ENCODE measurements at places on chromosomes 4 and X.

GRCh38 chr4:158535130-158535614, 13.5 kb downstream of the RXFP1 start:
- DNase-seq, result no peak

DNA sequence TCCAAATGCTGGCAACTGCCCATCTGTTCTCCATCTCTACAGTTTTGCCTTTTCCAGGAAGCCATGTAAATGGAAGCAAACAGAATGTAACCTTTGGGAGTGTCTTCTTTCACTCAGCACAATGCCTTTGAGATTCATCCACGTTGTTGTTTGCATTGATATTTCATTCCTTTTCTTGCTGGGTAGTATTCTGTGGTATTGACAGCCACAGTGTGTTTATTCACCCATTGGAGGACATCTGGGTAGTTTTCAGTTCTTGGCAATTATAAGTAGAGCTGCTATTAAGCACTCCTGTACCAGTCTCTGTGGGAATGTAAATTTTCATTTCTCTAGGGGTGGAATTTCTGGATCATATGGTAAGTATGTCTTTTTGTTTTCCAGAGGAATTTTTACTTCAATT, 194.3 kb upstream of the RPS6KA3 start:
- no peak for DNase-seq

DNA sequence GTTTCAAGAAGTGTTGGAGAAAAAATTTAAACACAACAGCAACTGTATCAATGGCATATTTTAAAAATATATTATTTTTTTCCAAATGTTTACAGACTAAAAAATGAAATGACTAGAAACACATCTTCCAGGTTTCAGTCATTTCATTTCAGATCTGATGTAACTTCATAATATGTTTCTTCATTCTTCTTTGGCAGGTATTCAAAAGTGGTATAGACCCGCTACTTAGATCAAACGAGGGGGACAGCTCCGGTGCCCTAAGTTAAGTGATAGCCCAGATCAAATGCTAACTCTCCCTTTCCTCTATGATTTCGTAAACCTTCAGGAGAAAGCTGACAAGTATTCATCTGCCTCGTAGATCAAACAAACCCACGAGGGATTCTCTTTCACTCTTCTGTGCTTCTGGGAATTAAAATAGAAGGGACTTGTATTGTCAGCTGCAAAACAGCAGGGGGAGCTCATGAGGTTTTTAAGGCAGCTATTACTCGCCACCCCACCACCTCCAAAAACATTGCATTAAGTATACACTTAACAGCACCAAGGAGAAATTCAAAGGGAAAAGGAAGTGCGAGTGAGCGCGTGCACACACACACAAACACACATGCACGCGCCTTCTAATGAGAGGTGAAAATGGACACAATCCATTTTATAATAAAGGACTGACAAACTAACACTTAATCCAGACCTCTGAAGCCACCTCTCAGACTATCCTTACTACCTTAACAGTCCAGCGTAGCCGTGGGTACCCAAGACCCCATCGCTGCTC, 21.4 kb downstream of the HELT start:
- DNase-seq, result no peak

DNA sequence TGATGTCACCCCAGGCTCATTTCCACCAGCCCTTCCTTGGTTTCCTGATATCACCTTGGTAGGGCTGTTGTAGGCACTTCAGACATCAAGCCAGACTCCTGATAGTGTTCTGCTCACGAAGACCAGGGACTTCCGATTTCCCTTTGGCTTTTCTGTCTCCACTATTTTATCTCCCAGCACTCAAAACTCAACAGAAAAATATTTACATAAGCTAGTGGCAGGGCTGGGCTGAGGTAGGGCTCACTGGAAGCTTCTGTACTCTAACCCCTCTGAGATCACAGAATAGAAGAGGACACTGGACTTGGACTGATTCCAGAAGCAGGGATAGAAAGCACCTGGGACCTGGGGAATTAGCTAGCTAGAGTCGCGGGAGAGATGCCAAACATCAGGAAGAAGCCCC, 34.4 kb upstream of the EFNB1 start:
- no peak for DNase-seq

- no peak for DNase-seq
These were observed 35.8 kb downstream of the FAT4 start for GRCh38 chr4:125350470-125351135.

GRCh38 chr4:14023036-14023435, 395.5 kb upstream of the BOD1L1 start:
- no peak for DNase-seq

DNA sequence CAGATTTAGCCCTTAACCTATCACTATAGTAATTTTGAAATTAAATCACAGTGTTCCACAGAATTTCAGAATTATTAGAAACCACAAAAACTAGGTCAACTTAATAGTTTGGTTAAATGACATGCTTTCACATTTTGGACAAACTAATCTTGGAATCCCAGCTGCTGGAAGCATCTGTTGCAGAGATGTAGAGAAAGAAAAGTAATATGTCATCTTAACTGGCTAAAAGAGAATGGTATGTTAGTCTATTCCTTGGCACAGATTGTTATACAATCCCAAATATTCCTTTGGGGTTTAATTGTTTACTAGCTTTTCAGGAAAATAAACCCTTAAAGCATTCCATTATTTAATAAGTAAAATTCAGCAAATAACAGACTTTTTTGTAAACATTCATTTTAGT, 519.9 kb downstream of the IL15 start:
- no peak for DNase-seq

DNA sequence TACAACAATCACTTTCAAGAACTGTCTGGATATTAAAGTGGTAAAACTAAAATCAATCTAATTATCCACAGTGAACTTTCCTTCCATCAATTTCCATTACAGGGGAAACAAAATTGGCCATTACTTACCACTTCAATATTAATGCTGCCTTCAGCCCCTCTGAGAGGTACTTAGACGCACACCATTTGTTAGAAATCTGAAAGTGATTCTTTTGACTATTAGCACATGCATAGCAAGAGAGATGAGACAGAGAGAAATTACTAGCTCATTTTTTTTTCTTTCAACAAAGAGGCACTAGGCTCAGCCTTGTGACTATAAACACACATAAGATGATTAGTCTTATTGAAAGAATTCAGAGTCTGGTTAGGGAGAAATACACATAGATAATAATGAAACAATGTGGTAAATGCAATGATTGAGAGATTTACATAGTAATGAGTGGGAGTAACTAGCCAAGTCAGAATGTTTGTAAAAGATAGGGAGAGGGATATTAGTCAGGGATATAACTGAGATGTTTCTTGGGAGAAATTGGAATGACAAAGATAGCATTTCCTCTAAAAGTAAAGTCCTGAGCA, 93.3 kb downstream of the YIPF7 start:
- DNase-seq, result no peak

DNA sequence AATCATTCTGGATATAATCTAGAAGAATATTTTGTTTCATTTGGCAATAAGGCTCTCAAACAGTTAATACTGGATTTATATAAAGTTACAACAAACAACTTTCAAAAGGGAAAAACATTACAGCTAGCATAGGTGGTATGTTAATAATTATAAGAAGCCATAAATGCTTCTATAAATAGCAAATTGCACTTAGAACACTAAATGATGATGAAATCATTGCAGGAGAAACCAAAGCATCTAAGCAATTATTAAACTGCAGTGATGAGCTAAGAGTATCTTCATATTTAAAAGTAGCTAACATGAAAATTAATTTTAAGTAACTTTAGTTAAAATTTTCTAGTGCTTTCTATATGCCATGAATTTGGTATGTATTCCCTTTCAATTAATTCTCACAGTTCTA, 189.5 kb downstream of the CENPC start:
- DNase-seq, result no peak

- DNase-seq, result no peak
These were observed 63.8 kb downstream of the DLG3 start for GRCh38 chrX:70508296-70508911.

DNA sequence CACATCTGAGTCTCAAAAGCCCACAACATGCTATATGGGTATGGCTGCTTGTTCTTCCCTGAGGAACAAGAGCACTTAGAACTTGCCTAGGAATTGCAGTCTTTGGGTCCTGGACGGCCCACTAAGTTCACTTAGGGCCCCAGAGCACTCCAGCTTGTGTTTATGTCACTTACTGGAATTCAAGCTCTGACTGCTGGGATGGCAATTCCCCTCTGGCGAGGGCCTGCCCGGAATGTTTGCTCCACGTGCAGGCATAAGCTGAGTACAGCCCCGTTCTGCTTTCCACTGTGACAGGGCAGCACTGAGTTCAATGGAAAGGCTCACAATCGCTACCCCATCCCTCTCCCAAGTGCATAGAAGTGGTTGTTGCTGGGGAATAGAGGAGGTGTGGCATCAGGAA, 25.9 kb upstream of the RASSF6 start:
- no peak for DNase-seq

DNA sequence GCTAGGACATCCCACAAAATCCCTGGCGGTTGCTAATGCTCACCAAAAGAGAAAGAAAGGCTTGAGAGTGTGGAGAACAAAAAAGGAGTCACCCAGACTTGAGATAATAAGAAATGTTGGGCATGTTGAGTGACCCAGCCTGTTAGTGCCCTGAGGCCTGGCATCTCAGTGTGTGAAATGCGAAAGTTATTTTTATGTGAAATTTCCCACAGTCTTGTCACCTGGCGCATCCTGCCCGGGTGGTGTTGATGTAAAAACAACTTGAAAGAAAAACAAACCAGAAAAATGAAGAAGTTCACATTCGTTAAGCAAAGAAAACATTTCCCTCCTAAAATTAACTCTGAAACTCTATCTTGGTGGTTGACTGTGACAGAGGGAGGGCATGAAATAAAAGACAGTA, 495.2 kb downstream of the MID1IP1 start:
- no peak for DNase-seq

- no peak for DNase-seq
These were observed 368.9 kb upstream of the SLC7A11 start for GRCh38 chr4:138611017-138611416.

GRCh38 chr4:24625091-24625490, 40.7 kb upstream of the DHX15 start:
- no peak for DNase-seq

GRCh38 chrX:39816871-39817731, 280.7 kb downstream of the BCOR start:
- no peak for DNase-seq

DNA sequence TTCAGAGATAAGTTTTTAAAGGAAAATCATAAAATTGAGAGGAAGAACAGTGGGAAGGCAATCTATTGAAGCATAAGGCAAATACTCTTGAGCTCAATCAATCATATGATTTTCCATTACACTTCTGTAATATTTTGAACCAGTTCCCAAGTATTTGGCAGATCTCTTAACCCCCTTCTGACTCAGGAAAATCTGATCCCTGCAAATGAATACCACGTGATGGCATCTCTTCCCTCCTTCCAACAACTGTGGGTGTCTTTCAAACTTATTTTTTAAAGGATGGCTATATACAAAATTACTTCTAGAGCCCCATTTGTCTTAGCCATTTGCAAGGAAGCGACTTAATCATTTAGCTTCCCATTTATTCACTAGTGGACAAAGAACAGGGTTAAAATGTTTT, 41.9 kb downstream of the AMOT start:
- DNase-seq, result no peak

All from activated CD8-positive, alpha-beta memory T cell treated with anti-CD3 and anti-CD28 coated beads for 1 hour (primary cell).